ENCODE measurements at places on chromosomes 1 and 21.

DNA sequence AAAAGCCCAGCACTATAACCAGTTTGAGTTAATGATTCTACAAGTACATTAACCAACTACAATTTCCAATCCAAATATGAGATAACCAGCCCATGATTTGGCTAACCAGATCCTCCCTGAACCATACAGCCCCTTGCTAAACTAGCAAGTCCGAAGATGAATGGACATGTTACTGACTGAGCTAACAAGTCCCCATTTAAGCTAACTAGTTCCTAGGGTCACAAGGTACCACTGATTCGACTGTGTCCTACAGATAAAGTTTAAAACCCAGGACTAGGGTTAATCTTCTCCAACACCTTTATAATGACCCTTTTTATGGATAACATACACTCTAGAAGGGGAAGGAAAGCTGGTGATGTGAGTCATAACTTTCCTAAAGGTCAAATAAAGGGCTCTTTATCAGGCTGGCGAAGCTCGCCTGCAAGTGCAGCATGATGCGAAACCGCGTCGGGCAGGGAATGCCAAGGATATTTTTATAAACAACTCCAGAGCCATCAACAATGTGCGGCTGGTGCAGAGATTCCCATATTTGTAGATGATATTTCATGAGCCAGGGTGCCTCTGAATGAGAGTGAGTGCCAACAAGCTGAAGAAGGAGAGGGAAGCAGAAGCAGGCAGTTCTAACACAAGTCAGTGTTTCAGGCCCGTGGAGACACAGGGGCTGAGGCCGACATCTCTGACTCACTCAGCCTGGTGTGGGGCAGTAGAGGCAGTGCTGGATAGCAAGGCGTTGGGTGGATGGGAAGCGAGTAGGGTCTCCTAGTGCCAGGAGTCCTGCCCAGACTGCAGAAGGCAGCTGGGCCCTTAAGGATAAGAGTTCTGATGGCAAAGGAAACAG lies 75.6 kb upstream of the ROR1 start:
- no peak for DNase-seq

- no peak for DNase-seq
Observed at GRCh38 chr1:62467092-62467491, 30.2 kb downstream of the USP1 start.

DNA sequence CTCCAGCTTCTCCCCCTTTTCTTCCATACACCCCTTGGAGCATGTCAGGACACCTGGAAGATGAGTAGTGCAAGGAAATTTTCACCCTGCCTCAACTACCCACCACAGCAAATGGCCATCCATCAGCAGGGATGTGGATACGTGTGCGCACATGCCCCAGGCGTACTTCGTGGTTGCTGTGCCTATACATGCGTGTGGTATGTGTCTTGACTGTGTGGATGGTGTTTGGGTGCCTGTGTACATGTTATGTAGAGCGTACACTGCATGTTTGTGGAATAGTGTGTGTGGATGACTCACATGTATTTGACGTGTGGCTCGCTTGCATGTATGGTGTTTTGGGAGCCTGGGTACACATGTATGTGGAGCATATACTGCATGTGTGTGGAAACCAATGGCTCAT lies 158.5 kb downstream of the RRAGC start:
- no peak for DNase-seq

DNA sequence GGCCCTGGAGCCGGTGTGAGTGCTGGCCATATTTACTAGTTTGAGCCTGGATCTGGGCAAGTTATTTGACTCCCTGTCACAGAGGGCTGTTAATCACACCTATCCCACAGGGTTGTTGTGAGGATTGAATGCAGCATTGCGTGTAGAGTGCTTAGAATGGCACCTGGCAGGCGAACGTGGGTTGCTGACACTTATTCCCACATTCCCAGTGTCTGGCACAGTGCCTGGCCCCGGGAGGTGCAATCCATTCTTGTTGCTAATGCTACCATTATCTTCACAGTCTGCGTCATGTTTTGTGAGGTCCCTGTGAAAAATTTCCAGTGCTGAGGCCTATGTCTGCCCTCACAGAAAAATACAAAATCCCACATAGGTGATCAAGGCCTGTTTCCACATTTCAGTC lies 66.1 kb downstream of the CD2 start:
- no peak for DNase-seq

DNA sequence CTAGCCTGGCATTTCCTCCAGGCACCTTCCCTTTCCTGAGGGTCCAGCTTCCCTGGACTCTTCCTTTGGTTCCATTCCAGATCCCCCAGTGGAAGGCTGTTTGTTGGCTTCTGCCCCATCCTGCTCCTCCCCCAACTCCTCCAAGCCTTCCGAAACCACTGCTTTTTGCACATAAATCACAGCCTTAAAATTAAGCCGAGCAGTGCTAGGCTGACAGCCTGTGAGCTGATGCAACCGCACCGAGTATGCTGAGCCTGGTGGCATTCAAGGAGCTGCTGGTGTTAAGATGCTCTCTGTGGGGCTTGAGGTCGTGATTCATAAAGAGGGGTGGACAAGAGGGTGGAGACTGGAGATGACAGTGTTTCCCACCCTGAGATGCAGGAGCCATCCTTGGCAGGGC lies 266.6 kb upstream of the C1orf174 start:
- DNase-seq = no peak

GRCh38 chr1:2463396-2463795 lies 12.7 kb upstream of the PLCH2 start:
- DNase-seq = no peak

- no peak for DNase-seq
Observed at GRCh38 chr1:27928216-27928954, 6.4 kb upstream of the SMPDL3B start.

- DNase-seq = no peak
Observed at GRCh38 chr1:76546354-76546933, 320.8 kb upstream of the ST6GALNAC5 start.

DNA sequence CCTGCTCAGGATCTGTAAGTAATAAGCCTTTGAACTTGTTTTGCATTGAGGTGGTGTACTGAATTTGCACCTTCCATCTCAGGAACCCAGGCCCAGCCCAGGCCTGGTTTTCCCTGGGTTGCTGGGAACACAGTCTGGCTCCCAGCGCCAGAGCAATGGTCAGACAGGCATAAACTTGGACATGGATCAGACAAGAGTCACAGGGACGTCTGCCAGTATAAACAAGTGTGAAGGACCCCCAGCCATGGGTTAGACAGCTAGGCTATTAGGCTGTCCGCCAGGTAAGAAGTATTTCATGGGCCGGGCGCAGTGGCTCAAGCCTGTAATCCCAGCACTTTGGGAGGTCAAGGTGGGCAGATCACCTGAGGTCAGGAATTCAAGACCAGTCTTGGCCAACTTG lies 5.5 kb downstream of the IFNLR1 start:
- DNase-seq = no peak

DNA sequence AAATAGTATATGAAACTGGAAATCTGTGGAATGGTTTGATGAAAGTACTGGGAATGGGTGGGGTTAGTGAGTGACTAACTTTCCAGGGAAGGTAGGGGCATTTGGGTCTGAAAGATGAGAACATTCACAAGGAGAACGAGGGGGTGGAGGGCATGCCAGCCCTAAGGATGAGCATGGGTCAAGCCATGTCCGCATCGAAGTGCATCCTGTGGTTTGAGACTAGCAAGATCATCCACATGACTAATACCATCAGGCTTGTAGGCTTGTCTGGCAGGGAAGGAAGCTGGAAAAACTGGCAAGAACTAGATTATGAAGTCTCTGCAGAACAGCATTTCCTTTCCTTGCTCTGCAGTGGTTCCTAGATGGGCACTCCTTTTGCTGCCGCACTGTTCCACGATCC lies 70.4 kb upstream of the UBE2U start:
- DNase-seq = no peak

GRCh38 chr1:8182034-8182761 lies 135.7 kb upstream of the SLC45A1 start:
- no peak for DNase-seq

DNA sequence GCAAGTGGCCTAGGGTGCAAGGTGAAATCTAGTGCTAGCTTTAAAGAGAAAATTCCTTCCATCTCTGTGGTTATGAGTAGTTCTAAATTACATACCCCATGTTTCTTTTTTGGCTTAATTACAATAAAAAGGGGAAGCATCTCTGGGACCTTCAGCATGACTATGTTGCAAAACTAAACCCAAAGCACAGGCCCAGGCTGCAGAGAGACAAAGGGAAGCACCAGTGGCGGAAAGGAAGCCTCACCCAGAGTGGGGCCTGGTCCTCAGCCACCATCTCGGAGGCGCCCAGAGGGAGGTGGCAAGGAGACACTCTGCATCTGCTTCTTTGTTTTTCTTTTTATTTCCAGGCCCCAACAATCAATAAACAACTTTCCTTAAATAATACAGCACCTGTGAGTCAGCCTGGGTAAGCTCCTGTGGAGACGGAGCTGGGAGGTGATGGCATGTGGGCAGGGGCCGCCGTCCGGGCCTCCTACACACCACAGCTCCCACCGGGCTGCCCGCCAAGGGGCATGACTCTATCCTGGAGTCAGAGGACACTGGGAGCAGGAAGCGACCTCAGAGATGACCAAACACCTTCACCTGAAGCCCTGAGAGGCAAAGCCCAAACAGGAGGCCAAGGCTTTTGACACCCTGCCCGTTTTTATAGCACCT lies 21.7 kb downstream of the ITPKB start:
- no peak for DNase-seq

GRCh38 chr1:225896937-225897549 lies 8.1 kb upstream of the LEFTY1 start:
- DNase-seq = peak; percentile 51

- no peak for DNase-seq
Observed at GRCh38 chr21:15520811-15521643, 208.8 kb upstream of the USP25 start.

GRCh38 chr1:155703216-155703615 lies 14.3 kb downstream of the DAP3 start:
- no peak for DNase-seq

DNA sequence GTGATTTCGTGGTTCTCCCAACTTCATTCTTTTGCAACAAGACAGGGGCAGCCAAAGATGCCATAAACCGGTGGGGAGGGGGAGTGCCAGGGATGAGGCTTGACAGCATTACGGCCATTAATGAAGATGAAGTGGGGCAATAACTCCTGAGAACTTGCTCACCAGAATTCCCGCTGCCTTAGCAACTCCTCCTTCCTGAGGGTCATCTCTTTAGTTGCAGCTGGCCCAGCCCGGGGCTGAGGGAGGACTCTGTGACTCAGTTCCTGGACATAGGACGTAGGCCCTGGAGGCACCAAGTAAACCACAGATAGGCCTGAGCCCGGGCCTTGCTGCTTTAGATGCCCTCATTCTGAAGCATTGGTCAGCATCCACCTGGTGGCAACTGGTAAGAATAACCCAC lies 330.2 kb downstream of the RRAGC start:
- no peak for DNase-seq

- DNase-seq = no peak
Observed at GRCh38 chr1:110760321-110760720, 85.6 kb upstream of the KCNA3 start.

- no peak for DNase-seq
Observed at GRCh38 chr1:113975211-113975895, 3.9 kb upstream of the OLFML3 start.

GRCh38 chr1:1162597-1163537 lies 10.8 kb upstream of the TTLL10 start:
- DNase-seq = no peak

DNA sequence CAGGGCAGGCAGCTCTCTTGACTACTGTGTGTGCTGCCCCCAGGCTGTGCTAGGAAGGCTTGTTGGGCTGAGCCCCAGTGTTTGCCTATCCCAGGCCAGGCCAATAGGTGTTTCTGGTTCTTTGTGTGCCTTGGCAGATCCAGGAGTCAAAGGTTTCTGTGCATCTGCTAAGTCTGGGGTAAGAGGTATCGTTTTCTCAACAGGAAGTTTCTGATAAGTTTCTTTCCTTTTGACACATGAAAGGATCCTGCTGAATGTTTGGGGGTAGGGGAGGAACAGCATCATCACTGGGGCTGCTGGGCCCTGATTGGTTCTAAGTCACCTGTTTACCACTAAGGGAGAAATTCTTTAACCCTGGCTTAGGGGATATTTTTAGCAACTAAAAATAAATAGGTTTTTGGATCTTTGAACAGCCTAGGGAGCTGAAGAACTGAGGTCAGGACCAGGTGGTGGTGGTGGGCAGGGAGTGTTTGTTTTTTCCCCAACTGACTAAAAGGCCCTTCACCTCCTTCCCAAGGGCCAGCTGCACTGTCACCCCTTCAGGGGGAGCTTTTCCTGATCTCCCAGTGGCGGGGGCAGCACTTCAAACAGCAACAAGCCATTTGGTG lies 85.1 kb downstream of the KCNN3 start:
- peak; percentile 52 for DNase-seq

- no peak for DNase-seq
Observed at GRCh38 chr1:178581351-178582303, 68.7 kb downstream of the TEX35 start.

DNA sequence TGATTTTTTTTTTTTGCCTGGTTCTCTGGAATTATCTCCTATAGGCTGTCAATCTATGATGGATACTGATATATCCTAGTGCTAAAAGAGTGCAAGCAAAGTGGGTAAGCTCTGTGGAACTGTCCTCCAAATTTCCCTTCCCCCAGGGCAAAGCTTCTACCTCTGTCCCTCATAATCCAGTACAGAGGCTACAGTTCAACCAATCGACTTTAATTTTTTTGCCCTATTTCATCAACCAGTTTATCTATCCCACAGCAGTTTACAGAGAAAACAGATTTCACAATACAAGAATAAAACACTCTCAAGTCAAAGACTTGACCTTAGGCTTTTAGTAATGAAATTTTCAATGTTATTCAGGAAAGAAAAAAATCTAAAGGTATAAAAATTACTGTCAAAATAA lies 13.9 kb downstream of the PUM1 start:
- no peak for DNase-seq

- no peak for DNase-seq
Observed at GRCh38 chr1:56464294-56464693, 115.1 kb downstream of the PLPP3 start.

- DNase-seq = no peak
Observed at GRCh38 chr21:41827951-41828883, 50.9 kb downstream of the PRDM15 start.

DNA sequence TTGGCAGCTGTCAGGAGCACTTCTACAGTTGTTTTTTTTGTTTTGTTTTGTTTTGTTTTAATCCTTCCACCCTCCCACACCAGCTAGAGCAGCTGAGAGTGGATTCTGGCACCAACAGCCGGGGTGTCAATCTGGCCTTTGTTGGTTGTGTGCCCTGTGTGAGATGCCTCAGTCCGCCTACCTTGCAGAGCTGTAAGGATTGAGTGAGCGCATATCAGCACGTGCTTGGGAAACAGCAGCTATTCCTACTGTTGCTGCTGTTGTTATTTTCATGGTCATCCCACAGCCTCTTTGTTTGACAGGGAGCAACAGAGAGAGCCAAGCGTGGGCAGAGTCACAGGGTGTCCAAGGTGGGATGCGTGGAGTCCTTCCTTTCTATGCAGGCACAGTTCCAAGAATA lies 50.4 kb downstream of the PGBD5 start:
- DNase-seq = no peak
